Heart right ventricle (tissue), 16 donors: ENCODE measurements at places on chromosomes 12 and 14. TPM values are rescaled to one million over a fixed set of nuclear protein-coding genes. Genes with fewer than 3 reads are reported as not detected.

Gene NPFF
- not detected for polyA plus RNA-seq

- DNase-seq: no peak
These were observed 18.5 kb downstream of the TMEM132D start for GRCh38 chr12:129885287-129885686.

GRCh38 chr12:107134558-107134957, 41.2 kb upstream of the CRY1 start:
- DNase-seq: no peak

Gene TSHR
- not detected for polyA plus RNA-seq

DNA sequence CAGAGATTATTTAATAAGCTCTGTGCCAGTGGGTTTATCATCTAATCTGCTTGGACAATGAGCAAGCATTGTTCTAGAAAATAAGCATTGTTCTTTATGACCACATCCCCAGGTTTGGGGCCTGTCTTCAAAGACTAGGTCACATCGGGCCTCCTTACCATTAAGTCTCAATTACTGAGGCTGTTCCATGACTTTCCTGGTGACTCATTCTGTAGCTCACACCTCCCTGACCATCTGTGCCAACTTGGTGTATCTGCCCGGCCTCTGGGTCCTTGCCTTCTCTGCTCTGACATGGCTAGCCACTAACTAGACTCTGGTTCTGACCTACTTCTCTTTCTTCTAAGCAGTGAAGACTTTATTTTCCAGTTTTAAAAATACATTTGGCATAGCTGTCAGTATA, 44.4 kb upstream of the PLEKHA5 start:
- no peak for DNase-seq

Gene PPP2R5C
- 66.8 TPM for polyA plus RNA-seq

- no peak for DNase-seq
These were observed 13.8 kb downstream of the STON2 start for GRCh38 chr14:81386290-81386745.

GRCh38 chr12:126883697-126884096, 1383.3 kb upstream of the TMEM132C start:
- DNase-seq: peak; percentile 30

Gene ABHD12B
- polyA plus RNA-seq: not detected

Gene ASCL1
- polyA plus RNA-seq: not detected

Gene SLC17A8
- polyA plus RNA-seq: not detected

DNA sequence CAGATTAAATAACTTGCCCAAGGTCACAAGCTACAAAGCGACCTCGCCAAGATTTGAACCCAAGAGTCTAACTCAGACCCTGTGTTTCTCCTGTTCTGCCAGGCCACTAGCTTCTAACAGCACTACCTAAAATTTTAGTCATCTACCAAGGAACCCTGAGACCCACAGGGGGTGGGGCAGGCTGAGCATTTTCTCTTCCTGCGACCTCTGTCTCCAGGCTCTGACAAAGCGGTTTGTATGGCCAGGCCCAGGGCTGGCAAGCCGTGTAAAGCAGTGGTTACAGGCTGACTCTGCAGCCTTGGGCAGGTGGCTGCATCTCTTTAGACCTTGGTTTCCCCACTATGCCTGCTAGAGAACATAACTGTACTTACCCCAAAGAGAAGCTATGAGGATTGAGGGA, 5.3 kb downstream of the VDR start:
- no peak for DNase-seq
